ENCODE measurements at places on chromosomes 13 and 19. TPM values are rescaled to one million over a fixed set of nuclear protein-coding genes. Genes with fewer than 3 reads are reported as not detected.
A peak's percentile ranks its signal among the peaks of the same experiment; 100 is the strongest.

GRCh38 chr19:38162632-38163031 is 61.4 kb downstream of the DPF1 start:
- H3K4me3 ChIP-seq, result no peak overlapping the region
- no peak overlapping the region for H3K27ac ChIP-seq
- DNase-seq, result no peak

DNA sequence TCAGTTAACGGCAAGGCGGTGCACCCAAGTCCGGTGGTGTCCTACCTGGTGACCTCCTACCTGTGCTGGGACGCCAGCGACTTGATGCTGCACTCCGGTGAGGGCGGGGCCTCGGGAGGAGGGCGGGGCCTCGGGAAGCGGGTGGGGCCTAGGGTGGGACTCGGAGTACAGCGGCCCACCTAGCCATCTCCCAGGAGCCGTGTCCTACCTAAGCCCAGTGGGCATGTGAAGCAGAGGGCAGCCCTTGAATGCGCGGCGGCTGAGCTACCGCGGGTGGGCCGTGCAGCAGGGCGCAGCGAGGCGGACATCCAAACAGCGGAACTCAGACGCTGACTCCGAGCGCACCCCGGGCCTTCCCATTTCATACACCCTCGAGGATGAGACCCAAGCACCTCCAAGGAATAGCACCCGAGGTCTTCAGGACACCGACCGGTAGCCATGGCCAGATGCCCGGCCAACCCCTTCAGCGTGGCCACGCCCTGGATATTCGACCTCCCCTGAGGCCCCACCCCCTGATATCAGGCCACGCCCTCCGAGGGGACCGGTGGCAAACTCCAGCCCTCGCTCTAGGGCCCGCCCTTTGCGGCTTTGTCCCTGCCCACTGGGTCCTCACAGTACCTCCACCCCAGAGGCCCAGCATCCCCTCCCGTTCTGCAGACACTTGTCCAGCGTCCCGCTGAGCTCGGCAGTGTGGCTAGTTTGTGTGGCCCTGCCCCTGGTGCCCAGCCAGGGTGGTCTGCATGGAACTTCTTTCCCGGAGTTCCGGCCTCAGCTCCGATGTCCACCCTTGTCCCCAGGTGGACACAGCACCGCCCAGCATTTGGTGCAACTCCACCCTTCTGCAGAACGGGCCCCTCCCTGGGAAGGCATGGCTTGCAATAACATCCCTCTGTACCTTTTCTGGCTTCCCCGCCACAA is 5.4 kb downstream of the KLK1 start:
- H3K4me3 ChIP-seq, result peak overlapping the region; percentile 42
- peaks cover 45% of the 10 kb centered on the region for H3K27me3 ChIP-seq
- no peaks in the 10 kb centered on the region for H3K4me1 ChIP-seq
- DNase-seq, result no peak

- DNase-seq, result no peak
- H3K27me3 ChIP-seq, result peaks cover 12% of the 10 kb centered on the region
- no peak overlapping the region for H3K27ac ChIP-seq
- no peaks in the 10 kb centered on the region for H3K4me1 ChIP-seq
Observed at GRCh38 chr19:3471954-3472655, 8.2 kb downstream of the SMIM24 start.

- no peak for DNase-seq
- no peak overlapping the region for H3K27ac ChIP-seq
- H3K36me3 ChIP-seq, result peaks cover 6% of the 10 kb centered on the region
- no peak overlapping the region for H3K4me3 ChIP-seq
Observed at GRCh38 chr19:17331045-17331558, 3.6 kb downstream of the ANO8 start.

DNA sequence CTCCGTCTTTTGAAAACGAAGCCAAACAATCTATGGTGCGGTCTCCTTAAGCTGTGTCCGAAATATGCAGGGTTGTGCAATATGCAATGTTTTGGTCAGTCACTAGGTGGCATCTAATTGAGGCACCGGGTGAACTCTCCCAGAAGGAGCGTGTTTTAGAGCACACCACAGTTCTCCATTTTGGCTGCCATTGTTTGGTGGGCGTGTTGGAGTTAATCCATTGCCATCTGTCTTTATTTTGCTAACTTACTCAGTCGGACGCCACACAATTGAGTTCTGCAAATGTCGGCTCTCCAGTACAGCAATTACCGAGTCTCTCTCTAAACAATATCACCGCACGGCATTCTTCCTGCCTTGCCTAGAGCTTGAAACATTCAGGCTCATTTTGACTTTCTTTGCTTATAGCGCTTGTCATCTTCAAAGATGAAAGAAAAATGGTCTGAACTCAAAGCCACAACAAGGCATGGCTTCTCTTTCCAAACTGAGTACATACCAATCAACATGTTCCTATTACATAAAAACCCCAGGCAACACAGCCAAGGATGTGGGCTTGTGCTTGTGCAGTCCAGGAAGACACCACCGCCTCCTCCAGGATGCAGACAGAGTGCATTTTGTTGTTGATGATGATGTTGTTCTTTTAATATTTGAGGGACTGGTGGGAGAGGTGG is 182.0 kb upstream of the SERP2 start:
- no peaks in the 10 kb centered on the region for H3K27me3 ChIP-seq
- H3K27ac ChIP-seq, result no peak overlapping the region
- no peak overlapping the region for H3K4me3 ChIP-seq

Gene CNN1
- 102 TPM for total RNA-seq

Gene ZNF112
- total RNA-seq, result 10.3 TPM
